CD4-positive, alpha-beta memory T cell (primary cell): ENCODE measurements at places on chromosomes 5 and 9. TPM values are rescaled to one million over a fixed set of nuclear protein-coding genes. Genes with fewer than 3 reads are reported as not detected.

GRCh38 chr5:7548596-7548995 lies 152.7 kb downstream of the ADCY2 start:
- DNase-seq = no peak

DNA sequence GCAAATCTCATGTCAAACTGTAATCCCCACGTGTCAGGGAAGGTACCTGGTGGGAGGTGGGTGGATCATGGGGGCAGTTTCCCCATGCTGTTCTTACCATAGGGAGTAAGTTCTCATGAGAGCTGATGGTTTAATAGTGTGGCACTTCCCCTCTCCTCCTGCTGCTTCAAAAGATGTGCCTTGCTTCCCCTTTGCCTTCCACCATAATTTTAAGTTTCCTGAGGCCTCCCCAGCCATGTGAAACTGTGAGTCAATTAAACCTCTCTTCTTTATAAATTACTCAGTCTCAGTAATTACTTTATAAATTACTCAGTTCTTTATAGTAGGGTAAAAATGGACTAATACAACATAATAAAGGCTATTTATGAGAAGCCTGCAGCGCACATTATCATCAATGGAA lies 7.1 kb upstream of the CNTRL start:
- DNase-seq = no peak

GRCh38 chr5:128084228-128085167 lies 932 bp downstream of the SLC12A2 start:
- DNase-seq = peak; percentile 51

- no peak for DNase-seq
These were observed 83.9 kb downstream of the NR3C1 start for GRCh38 chr5:143319437-143320227.

DNA sequence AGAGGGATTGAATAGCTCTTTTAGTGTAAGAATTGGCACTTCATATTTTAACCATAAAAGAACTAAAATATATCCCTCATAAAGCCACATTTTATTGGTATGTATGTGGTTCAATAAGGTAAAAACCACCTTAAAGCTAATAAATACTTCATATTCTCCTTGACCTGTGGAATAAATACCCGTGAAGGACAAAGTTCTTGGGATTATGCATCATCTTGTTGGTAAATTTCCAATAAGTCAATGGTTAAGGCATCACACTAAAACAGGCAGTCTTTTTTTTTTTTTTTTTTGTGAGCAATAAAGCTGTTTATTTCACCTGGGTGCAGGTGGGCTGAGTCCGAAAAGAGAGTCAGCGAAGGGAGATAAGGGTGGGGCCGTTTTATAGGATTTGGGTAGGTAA lies 161.9 kb downstream of the SNCAIP start:
- DNase-seq = no peak

- DNase-seq = no peak
These were observed 31.4 kb upstream of the LPCAT1 start for GRCh38 chr5:1555011-1555807.

DNA sequence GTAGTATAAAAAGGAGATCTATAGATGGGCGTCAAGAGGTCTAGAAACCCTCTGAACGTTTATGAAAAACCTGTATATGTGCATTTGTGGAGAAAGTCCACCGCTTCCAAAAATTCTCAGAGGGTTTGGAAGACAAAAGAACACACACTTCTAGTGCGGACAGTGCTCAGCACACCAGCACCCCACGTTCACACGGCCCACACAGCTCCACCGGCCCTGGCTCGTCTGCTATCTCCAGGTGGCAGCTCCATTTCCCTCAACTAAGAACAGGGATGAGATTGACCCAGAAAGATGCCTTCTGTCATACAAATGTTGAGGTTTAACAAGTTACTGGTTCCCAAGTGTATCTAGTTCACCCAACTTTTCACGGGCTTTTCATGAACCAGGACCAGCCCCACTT lies 255.1 kb downstream of the NR2F1-AS1 start:
- no peak for DNase-seq

The PCDHA9 gene
- total RNA-seq = not detected

The SEPTIN8 gene
- total RNA-seq = 12.6 TPM

The ZNF484 gene
- 22.6 TPM for total RNA-seq

The LCP2 gene
- 318 TPM for total RNA-seq

The TAF11L10 gene
- total RNA-seq = not detected

The TMEFF1 gene
- not detected for total RNA-seq
